GM12865 (cell line): ENCODE measurements at places on chromosomes 4 and X.

DNA sequence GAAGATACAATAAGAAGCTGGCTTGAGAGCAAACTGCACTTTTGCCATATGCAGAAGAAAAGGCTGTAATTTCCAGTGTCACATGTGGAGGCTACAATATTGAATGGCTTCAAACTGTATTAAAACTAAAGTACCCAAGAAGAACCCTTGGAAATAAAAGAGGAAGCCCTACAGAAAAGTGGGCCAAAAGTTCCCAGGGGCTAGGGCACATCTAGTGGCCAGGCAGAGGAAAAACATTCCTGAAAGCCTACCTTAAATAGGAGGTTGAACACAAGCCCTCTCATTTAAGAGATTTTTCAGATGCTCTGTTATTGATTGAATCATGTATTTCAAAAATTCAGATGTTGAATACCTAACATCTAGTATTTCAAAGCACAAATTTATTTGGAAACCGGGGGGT is 40.6 kb upstream of the PRDX4 start:
- no peak for DNase-seq

DNA sequence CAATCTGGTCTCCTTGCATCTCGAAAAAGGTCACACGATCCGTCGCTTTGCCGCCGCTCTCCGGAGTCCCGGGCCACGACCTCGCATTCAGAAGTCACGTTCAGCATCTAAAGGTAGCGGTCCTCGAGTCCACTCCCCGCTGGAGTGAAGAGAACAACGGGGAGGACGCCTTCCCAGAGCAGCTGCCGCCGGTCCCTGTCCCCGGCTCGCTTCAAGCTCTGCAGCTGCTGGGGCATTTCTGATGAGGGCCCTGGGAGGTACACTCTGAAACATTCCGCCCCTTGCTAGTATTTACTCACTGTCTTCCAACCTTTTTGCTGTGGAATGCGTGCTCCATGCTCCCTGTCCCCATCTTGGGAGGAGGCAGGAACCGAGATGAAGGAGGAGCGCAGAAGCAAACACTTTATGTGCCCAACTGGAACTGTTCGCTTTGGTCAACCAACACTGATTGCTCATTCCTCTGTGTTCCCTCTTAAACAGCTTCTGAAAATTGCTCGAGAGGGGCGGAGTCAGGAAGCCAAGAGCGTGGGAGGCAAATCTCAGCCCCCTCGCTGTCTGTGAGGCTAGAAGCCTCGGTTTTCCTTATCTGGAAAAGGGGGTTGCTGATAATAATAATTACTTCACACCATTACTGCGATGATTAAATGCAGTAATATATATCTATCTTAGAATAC is 6.4 kb upstream of the VAMP7 start:
- DNase-seq, result no peak

GRCh38 chr4:67403342-67403741 is 142.0 kb downstream of the CENPC start:
- DNase-seq, result no peak

DNA sequence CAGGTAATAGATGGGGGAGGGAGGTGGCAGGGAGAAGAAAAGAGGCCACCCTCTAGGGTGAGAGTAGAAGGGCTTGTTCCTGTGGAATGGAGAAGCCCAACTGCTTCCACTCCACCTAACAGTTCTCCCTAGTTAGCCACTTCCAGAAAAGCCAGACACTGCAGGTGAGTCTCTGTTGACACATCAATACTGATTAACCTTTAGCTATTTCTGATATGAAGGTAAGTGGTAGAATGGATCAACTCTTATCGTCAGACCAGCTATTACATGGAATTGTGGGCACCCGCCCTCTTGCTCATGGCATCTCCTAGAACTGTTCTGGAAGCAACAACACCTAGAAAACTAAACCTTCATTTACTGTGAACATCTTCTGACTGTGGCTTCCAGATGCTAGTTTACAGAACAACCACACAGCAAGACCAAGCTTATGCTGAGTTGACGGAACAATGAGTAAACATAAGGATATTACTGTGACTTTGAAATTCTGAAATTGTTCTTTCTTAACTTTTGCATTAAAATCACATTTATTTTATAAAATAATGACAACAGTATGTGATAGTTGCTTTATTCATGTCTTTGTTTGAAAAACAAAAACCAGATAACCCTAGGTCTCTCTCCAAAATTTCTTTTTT is 44.7 kb downstream of the ANXA3 start:
- no peak for DNase-seq

- no peak for DNase-seq
Observed at GRCh38 chrX:151983186-151983585, 8.7 kb upstream of the GABRE start.

GRCh38 chr4:48891028-48891619 is 15.4 kb downstream of the OCIAD2 start:
- DNase-seq, result no peak

- peak; percentile 67 for DNase-seq
Observed at GRCh38 chrX:43557792-43558191, 98.3 kb upstream of the MAOA start.

DNA sequence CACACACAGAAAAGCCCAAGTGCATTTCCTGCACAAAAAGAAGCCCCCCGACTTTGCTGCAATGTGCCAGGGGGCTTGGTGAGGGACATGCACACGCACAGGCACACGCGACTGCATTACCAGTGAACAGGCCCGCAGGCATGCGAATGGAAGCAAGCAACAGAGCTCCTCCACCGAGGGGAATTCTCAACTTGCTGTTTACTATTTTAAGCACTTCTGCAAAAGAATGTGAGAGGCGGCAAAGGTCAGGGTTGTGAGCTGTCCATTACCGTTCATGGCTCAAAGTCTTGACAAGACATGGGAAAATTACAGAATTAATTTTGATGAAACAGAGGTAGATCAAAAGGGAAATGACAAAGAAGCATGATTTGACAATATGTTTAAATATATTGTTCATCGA is 342.5 kb upstream of the NOCT start:
- peak; percentile 19 for DNase-seq

DNA sequence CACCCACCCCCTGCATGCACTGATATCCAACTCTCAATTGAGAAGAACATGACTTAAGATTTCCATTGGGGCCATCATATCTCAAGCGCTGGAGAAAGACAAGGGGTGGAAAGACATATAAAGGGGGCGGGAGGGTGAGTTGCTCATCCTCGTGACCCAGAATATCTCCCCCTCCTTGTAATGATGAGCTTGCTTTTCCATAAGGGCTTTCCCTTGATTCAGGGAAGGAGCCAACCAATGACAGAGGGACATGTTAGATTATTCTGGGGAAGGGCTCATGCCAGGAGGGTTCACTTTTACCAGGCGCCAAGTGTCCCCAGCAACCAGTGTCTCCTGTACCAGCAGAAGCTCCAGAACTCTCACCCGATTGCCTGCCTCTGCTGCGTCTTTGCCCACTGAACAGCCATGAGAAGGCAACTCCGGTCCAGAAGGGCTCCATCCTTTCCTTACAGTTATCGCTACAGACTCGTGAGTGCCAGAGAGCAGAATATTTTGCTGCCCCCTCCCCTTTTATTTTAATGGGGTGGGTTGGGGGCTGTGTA is at the start of gene ATP1B4:
TSS of gene ATP1B4 (plus strand) at position 326 of the 542 bp plus-strand sequence. CDS start at position 406, 80 bp downstream.
- no peak for DNase-seq

DNA sequence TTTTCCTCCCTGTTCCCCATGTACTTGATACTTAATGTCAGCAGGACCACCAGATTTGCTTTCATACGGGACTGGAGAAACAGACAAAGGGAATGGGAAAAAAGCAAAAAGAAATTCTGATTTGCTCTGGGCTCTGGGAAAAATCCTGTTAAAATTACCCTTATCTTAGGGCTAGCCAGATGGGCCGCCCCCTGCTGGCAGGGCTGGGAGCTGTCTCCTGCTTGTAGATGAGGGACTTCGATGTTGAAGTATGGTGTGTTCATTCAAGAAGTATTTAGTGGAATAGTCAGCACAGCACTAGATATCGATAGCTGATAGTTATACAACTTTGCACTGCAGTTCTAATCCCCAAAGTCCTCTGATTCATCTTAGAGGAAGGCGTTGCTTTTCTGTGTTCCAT is 45.8 kb downstream of the BCORL1 start:
- peak; percentile 57 for DNase-seq

GRCh38 chr4:125727931-125728330 is 413.2 kb downstream of the FAT4 start:
- DNase-seq, result no peak

- no peak for DNase-seq
Observed at GRCh38 chr4:134388351-134388750, 186.8 kb upstream of the PABPC4L start.

DNA sequence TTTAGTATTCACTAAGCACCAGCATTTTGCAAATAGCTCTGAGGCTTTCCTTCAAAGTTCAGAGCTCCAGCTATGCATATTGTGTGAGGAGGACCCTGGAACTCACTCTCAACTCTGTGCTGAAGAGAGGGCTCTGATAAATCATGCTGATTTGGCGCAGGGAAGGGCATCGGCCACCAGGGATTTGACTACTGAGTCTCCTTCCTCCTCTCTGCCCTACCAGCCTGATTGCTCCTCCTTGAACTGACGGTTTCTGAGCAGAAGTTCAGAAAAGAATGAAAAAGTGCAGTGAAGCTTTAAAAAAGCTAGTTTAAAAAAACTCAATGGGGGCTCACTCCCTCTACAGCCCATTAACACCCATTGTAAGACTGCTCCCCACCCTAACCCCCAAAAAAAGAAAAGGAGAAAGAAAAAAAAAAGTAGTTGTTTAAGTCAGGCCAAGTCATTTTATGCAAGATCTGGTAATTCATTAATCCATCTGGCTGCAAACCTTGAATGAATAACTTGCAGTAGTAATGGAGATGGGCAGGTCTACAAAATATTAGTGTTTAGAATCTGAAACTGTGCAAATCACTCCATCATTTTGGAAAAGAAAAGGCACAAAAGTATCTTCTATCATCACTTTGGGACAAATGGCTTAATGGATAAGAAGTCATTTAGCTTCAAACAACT is 13.3 kb downstream of the PPARGC1A start:
- DNase-seq, result no peak

GRCh38 chrX:63889001-63889400 is 104.0 kb upstream of the ARHGEF9 start:
- DNase-seq, result no peak

DNA sequence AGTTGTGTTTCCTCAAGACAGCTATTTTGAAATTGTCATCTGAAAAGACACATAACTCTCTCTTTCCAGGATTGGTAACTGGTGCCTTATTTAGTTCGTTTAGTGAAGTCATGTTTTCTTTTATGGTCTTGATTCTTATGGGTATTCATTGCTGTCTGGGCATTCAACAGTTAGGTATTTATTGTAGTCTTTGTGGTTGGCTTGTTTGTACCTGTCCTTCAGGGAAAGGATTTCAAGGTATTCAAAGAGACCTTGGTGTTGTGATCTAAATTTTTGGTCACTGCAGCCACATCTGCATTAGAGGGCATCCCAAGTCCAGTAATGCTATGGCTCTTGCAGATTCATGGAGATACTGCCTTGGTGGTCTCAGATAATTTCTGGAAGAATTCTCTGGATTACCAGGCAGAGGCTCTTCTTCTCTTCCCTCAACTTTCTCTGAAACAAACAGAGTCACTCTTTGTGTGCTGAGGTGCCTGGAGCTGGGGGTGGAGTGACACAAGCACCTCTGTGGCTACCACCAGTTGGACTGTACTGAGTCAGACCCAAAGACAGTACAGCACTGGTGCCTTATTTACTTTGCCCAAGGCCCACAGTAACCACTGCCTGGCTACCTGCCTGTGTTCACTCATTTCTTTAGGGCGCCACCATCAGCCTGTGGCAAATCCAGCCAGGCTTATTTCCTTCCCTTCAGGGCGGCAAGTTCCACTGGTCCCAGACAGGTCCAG is 620.4 kb downstream of the KCNIP4 start:
- DNase-seq, result no peak

DNA sequence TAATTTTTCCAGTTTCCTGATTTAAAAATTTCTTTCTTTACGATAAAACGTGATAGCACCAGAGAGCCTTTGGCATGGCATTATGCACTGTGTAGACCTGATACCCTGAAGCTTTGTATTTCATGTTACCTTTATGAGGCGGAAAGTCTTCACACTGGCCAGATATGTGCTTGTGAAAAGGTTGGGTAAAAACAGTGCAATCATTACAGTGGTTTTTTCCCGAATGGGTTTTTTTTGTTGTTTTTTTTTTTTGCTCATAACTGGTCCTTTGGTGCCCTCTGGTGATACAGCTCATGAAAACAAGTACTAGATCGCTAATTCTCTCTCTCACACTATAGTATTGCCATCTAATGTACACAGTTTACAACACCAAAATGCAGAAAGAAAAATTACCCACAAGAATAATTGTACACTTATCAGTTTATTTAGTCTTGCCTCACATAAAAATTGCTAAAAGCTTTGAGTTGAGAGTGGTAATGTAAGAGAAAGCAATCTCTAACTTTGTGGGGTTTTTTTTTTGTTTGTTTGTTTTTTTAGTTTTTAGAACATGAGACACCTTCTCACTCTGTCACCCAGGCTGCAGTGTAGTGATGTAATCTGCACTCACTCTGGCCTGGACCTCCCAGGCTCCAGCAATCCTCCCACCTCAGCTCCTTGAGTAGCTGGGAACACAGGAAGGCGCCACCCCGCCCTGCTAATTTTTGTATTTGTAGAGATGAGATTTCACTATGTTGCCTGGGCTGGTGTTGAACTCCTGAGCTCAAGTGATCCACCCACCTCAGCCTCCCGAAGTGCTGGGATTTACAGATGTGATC is 21.3 kb downstream of the SPCS3 start:
- DNase-seq, result peak; percentile 61

- DNase-seq, result no peak
Observed at GRCh38 chr4:184396570-184397515, 77.5 kb downstream of the IRF2 start.

GRCh38 chr4:125434136-125434535 is 119.4 kb downstream of the FAT4 start:
- DNase-seq, result no peak

DNA sequence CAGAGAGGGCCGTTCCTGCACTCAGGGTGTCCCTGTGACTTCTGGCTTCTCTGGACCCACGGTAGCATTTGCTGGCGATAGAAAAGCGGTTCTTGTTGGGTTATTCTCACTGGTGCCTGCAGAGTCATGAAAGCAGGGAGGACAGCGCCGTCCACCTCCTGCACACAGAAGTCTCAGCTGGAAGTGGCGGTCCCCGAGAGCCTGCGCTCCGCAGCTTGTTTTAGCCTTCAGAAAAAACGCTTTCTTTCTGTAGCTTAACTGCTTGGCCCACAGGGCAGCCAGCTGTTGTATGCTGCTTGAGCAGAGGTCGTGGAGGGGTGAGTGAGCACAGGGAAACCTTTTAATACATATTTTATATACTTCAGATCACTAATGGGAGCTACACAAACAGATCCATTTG is 400.7 kb upstream of the FAT1 start:
- DNase-seq, result no peak
